ENCODE measurements at places on chromosomes 12 and 14.

- DNase-seq: no peak
Observed at GRCh38 chr14:102933618-102934231, 11.3 kb downstream of the AMN start.

GRCh38 chr12:102024765-102025164 is 37.0 kb downstream of the WASHC3 start:
- no peak for DNase-seq

DNA sequence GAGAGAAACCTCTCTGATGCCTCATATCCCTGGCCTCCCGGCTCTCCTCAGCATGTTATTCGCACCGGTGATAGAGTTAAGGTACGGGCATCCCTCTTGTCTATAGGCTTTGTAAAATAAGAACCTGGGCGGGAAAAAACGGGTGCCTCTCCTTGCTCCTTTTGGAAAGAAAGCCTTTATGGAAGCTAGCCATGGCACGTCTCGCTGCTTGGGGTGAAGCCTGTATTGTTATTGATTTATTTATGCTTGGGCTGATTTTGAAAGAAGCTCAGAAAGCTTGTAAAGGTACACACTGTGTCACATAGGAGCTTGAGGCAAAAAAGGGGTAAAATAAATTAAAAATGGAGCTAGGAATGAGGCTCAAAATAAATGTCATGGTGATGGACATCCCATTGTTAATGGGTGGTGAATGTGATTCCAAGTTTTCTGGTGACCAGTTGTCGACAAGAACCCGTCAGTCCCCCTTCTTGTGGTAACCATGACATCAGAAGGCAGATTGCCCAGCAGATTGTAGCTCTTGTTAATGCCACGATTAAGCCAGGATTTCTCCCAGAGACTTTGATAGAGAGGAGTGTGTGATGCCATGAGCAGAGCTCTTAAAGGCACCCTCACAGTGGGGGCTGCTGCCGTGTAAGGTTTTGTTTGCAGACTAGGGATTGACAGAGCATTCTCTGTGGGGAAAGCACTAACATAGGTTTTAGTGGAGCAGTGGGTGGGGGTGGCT is 50.4 kb upstream of the ASPG start:
- no peak for DNase-seq

DNA sequence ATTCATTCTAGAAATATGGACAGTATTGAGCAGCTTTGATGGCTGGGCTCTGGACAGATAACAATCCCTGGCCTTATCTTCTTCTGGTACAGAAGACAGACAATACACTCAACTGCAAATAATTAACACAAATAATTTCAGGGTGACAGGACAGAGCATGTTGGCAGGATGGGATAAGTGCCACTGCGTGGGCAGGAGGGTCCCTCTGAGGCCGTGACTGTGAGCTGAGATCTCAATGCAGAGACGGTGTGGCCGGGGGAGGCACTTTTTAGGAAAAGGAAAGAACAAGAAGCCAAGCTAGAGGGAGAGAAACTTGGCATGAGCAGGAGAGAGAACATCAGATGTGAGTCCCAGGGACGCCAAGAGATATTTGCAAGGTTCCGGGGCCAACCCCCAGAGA is 8.1 kb downstream of the SYNE3 start:
- no peak for DNase-seq

DNA sequence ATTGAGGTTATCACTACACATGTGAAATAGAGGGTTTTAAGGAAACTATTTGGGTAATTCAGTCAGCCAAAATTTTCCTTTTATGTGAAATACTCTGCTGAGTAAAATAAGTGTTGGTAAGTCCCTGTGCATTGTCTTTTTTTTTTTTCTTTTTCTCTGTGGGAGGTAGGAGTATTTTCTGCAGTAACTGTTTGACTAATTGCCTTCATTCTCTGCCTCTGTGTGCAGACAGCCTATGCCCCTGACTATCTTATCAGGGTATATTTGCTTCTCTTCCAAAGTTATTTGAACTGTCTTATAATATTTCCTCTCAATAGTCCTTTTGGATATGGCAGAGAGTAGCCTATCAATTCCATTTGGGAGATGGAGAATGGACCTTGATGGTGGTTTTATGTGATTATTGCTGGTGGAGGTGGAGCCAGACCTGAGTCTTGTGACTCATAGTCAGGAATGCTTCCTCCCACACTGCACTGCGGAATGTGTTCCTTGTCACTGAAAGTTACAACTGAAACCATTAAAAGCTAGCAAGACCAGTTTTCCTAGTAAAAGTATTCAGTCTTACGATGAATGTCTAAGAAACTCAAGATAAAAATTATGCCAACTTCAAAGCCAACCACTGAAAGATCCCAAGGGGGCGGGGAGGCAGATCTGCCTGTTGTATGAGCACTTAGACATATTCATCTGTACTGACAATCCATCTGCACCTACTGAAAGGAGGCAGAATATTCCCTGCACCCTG is 40.9 kb upstream of the STXBP6 start:
- no peak for DNase-seq

GRCh38 chr12:106139422-106140171 is 843 bp upstream of the NUAK1 start:
- no peak for DNase-seq

DNA sequence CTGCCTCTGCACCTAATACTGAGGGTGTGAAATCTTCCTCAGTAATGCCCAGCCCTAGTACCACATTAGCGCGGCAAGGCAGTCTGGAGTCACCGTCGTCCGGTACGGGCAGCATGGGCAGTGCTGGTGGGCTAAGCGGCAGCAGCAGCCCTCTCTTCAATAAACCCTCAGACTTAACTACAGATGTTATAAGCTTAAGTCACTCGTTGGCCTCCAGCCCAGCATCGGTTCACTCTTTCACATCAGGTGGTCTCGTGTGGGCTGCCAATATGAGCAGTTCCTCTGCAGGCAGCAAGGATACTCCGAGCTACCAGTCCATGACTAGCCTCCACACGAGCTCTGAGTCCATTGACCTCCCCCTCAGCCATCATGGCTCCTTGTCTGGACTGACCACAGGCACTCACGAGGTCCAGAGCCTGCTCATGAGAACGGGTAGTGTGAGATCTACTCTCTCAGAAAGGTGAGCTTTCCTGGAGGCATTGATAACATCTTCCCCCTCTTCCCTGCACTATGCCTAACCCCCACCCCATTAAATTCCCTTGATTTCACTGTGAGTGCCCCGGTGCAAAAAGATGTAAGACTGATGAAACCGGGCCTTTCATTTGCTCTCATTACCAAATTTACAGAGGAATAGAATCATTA is 291.4 kb downstream of the NAV3 start:
- no peak for DNase-seq

- no peak for DNase-seq
Observed at GRCh38 chr14:87833026-87833425, 160.0 kb downstream of the GALC start.

GRCh38 chr12:536751-537245 is 77.1 kb downstream of the B4GALNT3 start:
- no peak for DNase-seq

GRCh38 chr12:39287817-39288216 is 155.1 kb downstream of the KIF21A start:
- no peak for DNase-seq

DNA sequence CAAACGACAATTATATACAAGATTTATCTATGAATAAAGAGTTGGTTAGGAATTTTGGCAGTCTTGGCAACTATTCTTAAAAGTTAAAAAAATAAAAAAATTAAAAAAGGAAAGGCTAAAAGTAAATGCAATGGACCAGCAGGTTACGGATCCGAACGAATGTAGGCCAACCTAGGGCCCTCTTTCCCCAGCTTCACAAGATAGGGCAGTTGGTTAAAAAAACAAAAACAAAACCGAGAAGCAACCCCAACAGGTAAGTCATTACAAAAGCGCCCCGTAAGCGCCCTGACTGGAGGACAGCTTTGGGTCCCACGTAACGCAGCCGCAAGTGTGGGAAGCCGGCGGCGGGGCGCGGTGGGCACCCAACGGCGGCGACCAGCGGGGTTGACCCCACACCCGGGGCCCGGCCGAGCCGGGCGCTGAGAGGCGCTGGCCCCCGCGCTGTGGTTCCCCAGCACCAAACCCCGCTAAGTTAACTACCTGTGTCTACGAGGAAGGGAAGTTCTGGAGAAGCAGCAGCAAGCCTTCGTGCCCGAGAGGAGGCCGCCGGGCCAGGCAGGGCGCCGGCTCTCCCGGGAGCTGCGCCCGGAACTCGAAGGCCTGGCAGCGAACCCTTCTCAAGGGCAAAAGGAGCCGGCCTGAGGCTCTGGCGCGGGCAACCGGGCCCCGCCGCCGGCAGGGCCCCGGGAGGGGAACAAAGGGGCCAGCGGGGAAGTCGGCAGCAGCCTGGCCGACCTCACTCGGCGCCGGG is 882 bp downstream of the HECTD1 start:
- DNase-seq: peak; percentile 34

DNA sequence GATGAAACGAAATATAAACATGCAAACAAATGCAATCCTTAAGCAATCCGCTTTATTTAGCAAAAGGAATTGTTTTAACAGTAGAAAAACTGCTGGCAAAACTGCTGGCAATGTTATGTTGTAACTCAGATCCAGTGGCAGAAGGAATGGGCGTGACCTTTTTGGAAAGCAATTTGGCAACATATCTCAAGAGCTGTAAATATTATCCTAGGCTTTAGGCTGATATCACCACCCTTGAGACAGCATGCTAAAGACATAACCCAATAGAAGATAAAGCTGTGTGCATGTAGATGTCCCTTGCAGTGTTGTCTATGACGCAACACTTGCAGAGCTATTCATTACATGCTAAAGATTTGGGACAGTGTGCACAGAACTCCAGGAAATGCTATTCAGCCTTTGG is 138.5 kb downstream of the DICER1 start:
- DNase-seq: no peak

- DNase-seq: no peak
Observed at GRCh38 chr12:52862023-52862422, 13.2 kb upstream of the KRT78 start.

GRCh38 chr14:104524726-104525125 is 54.8 kb upstream of the C14orf180 start:
- no peak for DNase-seq

GRCh38 chr14:101884934-101885576 is 79.3 kb upstream of the DYNC1H1 start:
- DNase-seq: no peak

DNA sequence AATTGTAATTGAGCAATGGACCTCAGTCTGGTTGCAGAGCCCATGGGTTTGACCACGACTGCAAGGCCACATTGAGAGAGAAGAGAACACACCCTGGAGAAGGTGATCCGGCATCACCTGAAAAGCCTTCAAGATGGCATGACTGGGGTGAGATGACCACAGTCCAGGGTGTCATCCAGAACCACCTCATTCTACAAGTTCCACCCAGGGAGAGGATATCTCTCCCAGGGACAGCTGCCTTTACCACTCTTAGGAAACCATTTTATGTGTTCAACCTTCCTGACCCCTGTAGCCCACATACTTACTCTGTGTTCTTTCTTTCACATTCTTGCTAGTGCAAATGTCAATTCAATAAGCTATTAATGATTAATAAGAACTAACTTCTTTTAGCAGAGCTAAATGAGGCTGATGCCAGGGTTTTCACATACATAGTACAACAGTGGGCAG is 43.4 kb upstream of the CPM start:
- DNase-seq: no peak

GRCh38 chr14:69982886-69983285 is 103.7 kb downstream of the SMOC1 start:
- no peak for DNase-seq

- no peak for DNase-seq
Observed at GRCh38 chr12:127909041-127909440, 357.9 kb upstream of the TMEM132C start.

DNA sequence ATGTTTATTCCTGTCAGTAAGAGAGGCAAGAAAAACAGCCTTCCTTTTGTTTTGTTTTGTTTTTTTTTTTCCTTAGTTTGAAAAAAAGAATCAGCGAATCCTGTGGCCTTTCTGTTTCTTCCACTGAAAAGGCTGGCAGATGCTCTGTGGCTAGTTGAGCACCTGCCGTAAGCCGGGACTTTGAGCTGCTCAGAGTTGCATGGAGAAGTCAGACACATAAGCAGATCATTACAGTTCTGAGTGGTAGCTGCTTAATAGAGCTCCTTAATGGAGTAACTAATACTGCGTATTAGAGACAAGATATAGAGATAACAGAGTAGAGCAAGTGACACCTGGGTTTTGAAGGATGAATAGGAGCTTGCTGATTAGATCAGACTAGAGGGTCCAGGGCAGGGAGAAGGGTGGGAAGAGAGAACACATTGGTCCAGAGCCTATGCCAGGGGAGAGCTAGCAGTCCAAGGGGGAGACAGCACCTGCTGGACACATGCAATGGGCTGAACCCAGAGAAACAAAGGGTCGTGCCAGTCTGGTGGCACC is 129.4 kb downstream of the TSPAN9 start:
- DNase-seq: no peak

DNA sequence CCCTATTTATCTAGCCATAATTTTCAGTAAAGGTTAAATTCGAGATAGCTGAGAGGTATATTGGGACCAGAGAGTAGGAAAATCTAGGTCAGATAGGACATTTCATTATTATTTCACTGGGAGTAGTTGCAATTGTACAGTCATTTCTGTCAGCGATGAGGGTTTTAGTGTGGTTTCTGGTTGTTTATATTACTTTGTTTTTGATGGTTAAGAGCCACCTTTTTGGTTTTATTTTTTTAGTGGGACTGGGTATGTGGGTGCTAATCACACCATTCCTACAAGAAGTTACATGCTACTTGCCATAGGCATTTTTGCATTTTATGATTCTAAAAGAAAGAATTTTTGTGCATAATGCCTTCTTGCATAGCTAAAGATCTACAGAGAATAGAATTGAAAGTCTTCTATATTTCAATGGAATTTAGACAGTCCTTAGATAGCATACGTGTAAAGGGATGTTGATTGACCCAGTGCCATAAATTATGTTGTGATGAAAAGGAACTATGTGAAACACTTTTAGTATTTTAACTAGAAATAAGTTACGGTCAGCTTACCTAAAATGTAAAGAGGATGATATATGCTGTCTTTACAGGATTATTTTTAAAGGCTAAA is 85.2 kb downstream of the KTN1 start:
- DNase-seq: no peak

DNA sequence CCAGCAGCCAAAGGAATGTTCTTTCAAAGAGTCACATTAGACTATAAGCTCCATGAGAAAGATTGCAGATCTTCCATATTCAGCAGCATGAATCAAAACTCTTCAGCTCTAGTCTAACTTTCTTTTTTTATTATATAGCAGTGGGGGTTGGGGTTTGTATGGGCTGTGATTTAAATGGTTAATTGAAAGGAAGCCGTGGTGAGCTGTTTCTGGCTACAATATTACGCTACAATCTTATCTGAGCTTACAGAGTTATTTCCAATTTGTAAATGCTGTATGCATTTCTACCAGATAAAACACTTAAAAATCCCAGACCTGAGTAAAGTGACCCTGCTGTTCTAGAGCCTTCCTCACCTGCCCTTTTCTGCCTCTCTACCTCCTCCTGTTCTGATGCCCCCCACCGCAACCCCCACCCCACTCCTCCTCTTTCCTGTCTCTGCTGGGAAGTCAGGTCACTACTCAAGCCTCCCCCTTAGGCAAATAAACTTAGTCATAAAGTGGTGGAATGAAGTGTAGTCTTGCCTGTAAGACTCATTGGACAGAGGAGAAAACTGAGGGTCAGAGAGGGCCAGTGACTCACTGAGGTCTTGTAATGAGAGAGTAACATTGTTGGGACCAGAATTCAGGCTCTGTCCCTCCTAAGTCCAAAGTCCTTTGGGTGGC is 1089.5 kb downstream of the BCL11B start:
- no peak for DNase-seq

GRCh38 chr14:99733540-99734405 is 49.7 kb downstream of the CYP46A1 start:
- DNase-seq: no peak
